CD4-positive, alpha-beta T cell treated with Interleukin-10 for 1 hour (primary cell): ENCODE measurements at places on chromosomes 6 and 20.

GRCh38 chr6:106163966-106164877 is 78.1 kb downstream of the PRDM1 start:
- peak; percentile 65 for DNase-seq

- no peak for DNase-seq
These were observed 87.8 kb upstream of the CENPW start for GRCh38 chr6:126252154-126252553.

DNA sequence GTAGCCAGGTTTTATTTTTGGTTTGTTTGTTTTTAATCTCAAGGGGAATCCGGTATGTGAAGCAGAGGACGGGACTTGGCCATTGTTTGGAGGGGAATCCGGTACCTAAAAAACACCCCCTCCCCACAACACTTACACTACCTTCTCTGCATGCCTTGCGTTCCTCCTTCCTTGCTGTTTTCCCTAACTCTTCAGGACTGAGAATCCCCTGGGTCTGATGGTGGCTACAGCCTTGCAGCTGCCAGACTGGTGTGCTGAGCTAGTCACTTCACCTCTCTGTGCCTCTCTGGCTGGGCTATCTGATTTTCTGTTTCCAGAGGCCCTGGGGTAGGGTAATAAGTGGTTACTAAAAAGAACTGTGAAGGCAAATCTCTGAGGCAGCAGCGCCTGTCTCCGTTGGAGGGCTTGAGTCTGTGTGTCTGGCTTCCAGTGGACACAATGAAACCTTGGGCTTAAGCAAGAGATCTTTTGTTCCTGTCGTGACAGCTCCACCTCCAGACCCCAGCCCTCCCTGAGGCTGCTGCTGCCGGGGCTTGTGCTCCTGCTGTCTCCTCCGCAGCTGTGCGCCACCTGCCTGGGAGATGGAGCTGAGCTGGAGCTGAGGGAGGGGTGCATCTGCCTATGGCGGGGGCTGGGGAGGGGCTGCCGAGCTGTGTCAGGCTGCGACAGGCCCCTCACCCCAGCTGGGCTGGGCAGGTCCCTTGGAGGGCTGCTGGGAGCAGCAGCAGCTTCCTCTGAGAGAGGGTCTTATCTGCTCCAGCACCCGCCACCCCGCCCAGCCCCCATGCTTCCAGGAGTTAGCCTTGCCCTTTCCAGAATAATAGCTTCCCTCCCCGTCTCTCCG is 65.8 kb upstream of the CCDC167 start:
- no peak for DNase-seq

GRCh38 chr6:136745300-136745699 is 47.0 kb downstream of the MAP3K5 start:
- DNase-seq: no peak

- DNase-seq: no peak
These were observed 254.4 kb downstream of the NRN1 start for GRCh38 chr6:5752391-5752680.

DNA sequence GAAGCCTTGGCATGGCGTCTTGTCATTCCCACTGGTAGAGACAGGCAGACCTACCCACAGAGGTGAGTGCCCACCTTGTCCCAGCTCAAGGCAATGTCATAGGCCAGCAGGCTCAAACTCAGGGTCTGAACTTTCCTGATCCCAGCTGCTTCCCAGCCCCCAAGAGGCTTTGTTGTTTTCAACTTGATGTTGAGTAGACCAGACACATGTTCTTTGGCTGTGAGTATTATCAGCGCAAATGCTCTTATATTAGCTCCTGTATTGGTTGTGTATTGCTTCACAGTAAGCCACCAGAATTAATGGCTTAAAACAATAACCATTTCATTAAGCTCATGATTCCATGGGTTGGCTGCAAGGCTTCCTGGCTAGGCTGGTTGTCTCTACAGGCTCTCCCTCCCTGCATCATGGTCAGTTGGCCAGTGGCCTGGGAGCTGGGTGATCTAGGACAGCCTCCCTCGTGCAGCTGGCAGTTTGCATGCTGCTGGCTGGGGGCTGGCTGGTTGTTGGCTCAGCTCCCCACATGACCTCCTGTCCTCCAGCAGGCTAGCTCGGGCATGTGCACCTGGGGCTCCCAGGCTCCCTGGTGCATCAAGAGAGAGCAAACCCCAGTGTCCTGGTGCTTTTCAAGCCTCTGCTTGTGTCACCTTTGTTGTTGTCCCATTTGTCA is 21.6 kb downstream of the TOX2 start:
- no peak for DNase-seq

DNA sequence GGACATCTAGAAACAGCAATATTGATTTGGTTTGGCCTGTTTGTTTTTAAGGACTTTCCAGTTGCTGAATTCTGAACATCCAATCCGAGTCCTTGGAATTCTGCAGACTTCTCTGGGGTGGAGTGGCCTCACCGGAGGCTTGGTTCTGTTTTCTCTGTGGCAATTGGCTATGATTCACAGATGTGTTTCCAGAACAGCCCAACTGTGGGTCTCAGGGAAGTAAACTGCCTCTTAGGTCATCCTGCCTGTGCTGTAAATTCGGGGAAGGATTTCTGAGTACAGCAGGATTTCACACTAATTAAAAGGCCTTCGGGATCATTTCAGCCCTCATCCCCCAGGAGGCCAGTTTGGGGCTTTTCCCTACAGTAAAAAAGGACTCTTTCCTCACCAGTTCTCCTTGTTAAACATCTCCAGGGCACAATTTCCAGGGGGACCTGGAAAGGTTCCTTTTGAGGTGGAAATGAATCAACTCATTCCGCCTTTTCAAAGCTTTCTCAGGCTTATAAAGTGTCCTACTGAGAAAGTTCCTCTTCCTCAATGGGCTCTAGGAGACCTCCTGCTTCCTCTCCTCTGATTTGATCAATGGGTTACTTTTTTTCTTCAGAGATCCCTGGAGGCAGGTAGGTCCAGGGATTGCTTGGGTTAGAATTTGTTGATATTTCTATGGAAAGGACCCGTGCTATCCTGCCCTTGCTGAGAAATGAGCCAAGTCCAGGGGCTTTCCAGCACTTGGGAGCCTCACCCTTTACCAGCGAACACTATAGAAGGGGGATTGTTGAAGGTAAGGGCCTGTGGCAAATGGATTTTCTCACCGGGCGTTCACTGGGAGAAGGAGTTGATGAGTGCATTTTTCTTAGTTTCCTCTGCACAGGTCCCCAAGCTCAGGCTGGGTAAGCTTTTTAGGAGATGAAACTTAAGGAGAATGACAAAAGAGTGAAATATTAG is 114.6 kb downstream of the CLIC5 start:
- no peak for DNase-seq

- peak; percentile 85 for DNase-seq
These were observed 32.6 kb upstream of the FAM83D start for GRCh38 chr20:38893565-38894090.

DNA sequence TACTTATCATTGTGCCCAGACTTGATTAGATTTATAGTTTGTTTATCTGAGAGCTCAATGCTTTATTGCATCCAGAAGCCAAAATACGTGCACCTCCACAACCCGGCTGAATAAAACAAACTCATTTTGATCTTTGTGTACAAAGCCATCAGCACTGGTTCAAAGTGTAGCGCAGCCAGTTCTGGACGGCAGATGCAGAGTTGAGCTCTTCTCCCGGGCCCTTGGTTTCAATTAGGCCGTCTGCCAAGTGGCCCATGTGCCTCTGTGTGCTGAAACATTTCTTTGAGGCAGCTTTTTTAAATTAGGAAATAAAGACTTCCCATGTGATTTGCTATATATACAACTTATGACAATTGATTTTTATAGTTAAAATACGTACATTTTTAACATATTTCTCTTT is 96.2 kb upstream of the RSPO3 start:
- no peak for DNase-seq

- peak; percentile 53 for DNase-seq
These were observed 93.9 kb downstream of the RNASET2 start for GRCh38 chr6:166862287-166862977.

DNA sequence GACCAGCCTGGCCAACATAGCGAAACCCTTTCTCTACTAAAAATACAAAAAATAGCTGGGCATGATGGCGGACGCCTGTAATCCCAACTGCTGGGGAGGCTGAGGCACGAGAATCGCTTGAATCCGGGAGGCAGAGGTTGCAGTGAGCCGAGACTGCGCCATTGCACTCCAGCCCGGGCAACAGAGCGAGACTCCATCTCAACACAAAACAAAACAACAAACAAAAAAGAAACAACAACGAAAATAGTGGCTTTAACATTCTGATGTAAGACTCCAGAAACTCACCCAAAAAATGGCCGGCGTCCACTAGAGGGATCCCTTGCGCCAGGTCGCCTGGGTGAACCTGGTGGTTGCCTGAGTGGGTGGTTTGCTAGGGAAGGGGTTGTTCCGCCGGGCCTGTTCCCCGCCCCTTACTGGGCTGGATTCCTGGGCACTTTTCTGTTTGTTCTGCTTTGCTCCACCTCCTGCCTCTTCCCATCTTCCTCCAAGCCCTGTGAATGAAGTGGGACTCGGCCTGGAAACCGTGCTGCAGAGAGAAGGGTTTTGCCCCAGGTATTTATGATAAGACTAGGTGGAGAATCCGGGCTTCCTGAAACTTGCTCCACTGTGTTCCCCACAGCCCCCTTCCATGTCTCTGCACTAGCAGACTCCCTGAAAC is 1.5 kb downstream of the PABPC1L start:
- DNase-seq: peak; percentile 51

DNA sequence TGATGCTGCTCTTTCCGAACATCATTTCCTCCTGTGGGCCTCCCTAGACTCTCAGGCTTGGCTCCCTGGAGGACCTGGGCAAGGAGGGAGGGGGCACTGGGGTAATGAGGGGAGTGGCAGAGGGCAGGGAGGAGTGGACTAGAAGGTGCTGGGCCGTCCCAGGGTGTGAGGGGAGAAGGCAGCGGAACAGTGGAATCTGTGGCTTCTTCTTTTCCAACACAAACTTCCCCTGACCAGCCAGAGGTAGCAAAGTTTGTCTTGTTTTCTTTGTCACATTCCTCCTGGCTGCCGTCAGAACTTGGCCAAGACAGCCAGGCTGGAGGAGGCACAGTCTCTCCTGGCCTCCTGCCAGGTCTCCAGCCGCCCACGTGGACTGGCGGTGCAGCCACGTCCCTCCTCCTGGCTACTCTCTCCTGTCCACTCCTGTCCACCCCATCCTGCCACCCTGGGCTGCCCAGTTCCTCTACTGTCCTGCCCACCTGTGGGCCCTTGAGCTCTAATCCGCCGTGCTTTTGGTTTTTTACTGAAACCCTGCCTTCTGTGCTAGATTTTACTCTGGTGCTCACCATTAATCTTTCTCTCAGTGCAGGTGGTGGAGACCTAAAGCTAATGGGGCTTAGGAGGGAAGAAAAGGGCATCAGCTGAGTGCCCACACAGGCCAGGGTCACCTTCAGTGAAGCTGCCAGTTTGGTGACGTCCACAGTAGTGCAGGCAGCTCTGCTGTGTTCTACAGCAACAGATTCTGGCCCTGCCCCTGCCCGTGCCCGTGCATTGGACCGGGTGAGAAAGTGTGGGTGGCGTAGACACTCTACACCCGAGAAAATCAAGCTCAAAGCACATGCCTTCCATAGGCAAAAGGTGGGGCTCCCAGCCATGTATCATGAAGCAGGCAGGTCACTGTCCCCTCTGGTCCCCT is 2.8 kb upstream of the CDSN start:
- DNase-seq: no peak

- DNase-seq: no peak
These were observed 282.7 kb upstream of the PRDM1 start for GRCh38 chr6:105803442-105803841.

DNA sequence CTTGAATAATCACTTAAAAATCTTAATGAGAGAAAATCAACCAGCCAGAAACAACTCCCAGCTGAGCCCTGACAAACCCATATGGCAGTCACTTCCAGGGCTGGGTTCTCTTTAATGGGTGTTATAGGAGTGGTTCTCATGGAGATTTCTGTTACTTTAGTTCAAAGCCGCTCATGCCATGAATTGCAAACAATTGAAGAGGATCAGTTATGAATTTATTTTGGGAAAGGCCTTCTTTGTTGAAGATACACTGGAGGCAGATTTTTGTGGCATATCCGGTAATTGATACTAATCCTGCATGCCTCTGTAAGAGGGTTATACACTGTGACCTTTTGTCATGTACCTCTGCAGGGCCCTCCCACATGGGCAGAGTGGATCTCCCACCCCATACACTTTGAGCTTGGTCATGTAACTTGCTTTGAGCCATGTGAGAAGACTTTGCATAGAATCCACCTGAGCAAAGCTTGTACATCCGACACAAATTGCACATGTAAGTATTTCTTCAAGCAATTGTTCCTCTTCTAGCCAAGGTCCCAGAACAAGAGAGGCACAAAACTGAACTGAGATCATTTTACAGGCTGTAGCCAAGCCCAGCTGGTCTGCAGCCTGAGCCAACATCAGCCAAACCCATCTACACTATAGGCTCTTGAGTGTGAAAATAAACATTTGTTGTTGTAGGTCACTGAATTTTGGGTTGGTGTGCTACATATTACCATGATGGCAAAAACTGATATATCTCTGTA is 492.3 kb downstream of the PREX1 start:
- no peak for DNase-seq

GRCh38 chr6:154384191-154384590 is 27.6 kb upstream of the IPCEF1 start:
- DNase-seq: no peak

DNA sequence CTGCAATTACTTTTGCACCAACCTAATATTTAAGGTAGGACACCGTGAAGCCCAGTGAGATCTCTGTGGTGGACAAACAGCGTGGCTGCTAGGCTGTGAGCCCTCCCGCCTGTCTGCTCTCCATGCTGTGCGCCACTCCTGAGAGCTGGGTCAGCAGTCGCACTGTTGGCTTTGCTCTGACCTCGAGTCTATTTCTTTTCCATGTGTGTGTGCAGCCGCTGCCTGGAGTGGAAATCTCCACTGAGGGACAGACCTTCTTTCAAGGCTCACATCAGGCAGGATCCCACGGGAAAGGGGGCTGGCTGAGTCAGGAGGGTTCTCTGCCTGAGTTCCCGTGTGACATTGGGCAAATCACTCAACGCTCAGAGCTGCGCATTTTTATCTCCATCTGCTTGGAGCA is 27.1 kb downstream of the RIPOR3 start:
- DNase-seq: no peak

GRCh38 chr6:27478141-27478705 is 5.3 kb upstream of the ZNF184 start:
- no peak for DNase-seq

- DNase-seq: no peak
These were observed 104.0 kb downstream of the ARHGAP18 start for GRCh38 chr6:129605967-129606366.

DNA sequence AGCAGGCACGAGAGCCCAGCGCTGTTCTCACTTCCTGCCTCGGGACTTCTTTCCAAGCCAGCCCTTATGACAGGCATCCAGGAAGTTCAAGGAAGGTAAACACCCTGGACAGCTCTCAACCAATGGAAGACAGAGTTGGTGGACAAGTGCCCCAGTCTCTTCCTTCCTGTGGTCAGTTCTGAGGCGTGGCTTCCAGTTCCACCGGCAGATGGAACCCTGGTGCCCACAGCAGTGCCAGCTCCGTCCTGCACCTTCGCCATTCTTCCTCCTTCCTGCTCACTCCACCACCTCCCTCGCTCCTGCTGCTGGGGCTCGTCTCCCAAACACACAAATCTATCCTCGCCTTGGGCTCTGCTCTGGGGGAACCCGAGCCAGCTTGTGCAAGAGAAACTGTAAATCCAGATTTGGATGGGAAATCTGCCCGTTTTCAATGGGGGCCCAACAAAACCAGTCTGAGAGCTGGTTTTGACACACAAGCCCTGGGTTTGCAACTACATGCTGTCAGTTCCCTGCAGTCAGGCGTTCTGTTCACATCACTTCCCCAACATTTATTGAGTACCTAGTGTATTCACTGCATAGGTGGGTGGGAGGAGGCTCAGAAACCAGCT is 162.7 kb downstream of the GRM4 start:
- no peak for DNase-seq

GRCh38 chr6:156057869-156058268 is 602.2 kb upstream of the NOX3 start:
- no peak for DNase-seq
